BJ (cell line): ENCODE measurements at places on chromosomes 7 and 10. TPM values are rescaled to one million over a fixed set of nuclear protein-coding genes. Genes with fewer than 3 reads are reported as not detected.

TMEM184A gene
- 0.38 and 1.3 TPM in 2 replicates for polyA plus RNA-seq

DENND10 gene
- 86.8 and 96.4 TPM in 2 replicates for polyA plus RNA-seq

DNA sequence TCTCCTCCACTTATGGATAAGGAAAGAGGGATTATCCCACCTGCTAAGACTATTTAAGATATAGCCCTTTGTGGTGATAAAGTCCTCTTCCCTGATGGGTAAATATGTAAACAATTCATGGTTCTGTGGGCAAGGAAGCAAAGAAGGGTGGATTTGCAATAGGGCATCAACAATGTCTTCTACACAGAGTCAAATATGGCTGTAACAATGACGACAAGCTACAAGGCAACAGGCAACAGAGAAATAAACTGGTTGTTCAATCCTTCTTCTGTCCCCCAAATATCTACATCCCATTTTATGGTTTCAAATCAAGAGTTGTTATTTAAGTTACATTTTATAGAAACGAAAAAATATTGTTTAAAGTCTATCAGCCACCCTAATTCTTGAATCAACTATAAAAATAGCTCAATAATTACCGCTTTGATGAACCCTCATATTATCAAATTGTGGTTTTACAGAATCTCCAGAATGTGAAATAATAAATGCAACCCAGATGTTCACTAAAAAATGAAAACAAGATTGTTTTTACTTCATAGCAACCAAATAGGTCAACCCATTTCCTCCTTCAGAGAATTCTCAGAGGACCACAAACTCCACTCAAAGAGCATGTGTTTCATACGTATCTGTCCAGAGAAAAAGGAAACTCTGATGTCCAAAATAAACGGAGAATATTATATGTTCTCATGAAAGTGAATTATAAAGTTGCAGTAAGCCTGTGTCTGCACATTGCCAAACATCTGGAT, 13.8 kb downstream of the CYTH3 start:
- DNase-seq, result no peak

GRCh38 chr10:52542906-52543305, 228.8 kb downstream of the DKK1 start:
- DNase-seq, result no peak

SH2D4B gene
- polyA plus RNA-seq, result not detected in 2 replicates

- DNase-seq, result no peak
Measured at GRCh38 chr7:33287738-33288137, 158.4 kb downstream of the BBS9 start.

KAZALD1 gene
- polyA plus RNA-seq, result 21.4 and 32.4 TPM in 2 replicates

DNA sequence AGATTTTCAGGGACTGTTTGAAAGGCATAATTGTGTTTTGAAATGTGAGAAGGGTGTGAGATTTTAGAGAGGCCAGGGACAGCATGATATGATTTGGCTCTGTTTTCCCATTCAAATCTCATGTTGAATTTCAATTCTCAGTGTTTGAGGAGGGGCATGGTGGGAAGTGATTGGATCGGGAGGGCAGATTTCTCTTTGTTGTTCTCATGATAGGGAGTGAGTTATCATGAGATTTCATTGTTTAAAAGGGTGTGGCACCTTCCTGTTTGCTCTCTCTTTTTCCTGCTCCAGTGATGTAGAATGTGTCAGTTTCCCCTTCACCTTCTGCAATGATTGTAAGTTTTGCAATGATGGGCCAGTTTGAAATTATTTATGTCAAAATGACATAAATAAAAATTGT, 113.0 kb upstream of the PCDH15 start:
- DNase-seq, result no peak
